ENCODE measurements at places on chromosomes 2 and 18. TPM values are rescaled to one million over a fixed set of nuclear protein-coding genes. Genes with fewer than 3 reads are reported as not detected.

GRCh38 chr2:133835821-133836619, 267.8 kb upstream of the NCKAP5 start:
- no peak for DNase-seq
- H3K27ac ChIP-seq = no peak overlapping the region
- no peak overlapping the region for H3K4me3 ChIP-seq
- no peaks in the 10 kb centered on the region for H3K4me1 ChIP-seq

- DNase-seq = no peak
- no peaks in the 10 kb centered on the region for H3K36me3 ChIP-seq
- no peaks in the 10 kb centered on the region for H3K27me3 ChIP-seq
- no peaks in the 10 kb centered on the region for H3K4me1 ChIP-seq
- no peak overlapping the region for H3K4me3 ChIP-seq
Observed at GRCh38 chr2:18378020-18378653, 182.3 kb downstream of the RDH14 start.

SETBP1 gene
- total RNA-seq = 100 TPM

GPR35 gene
- total RNA-seq = 1.3 TPM

DNA sequence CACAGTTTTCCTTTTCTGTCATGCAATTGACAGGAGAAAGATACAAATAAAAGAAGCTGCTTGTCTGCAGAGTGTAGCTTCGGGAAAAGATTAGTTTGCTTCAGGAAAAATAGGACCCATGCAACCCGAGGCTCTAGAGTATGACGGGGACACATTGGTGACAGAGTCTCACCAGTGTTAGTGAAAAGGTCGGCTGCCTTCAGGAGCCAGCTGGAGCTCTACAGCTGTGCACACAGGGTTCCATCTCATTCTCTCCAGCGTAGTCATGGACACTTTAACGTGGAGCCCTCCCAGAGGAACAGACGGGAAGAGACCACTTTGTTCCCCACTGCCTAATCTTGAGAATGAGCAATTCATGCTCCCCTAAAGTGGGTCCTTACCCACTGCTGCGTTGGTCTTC, 42.9 kb downstream of the FECH start:
- no peak for DNase-seq
- no peak overlapping the region for H3K4me3 ChIP-seq
- no peaks in the 10 kb centered on the region for H3K4me1 ChIP-seq
- H3K27me3 ChIP-seq = no peaks in the 10 kb centered on the region
- no peaks in the 10 kb centered on the region for H3K36me3 ChIP-seq

TTC21B gene
- total RNA-seq = 24.8 TPM

ICOS gene
- total RNA-seq = not detected

HOXD12 gene
- not detected for total RNA-seq

DNA sequence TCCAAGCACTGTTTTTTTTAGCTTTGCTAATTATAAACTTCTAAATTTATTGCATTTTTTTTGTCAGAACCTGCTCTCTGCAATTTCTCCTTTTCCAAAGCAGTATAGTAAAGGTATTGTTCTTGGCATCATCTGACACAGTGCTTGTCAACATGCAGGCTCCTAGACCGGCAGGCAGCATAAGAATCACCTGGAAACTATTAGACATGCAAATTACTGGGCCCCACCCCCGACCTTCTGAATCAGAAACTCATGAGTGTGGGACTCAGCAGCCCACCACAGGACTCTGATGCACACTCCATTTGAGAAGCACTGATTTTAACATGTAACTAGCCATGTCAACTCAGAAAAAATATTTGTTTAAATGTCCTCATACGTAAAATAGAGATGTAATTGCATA, 551.1 kb upstream of the CELF4 start:
- DNase-seq = no peak
- no peaks in the 10 kb centered on the region for H3K4me1 ChIP-seq
- H3K36me3 ChIP-seq = no peaks in the 10 kb centered on the region
- H3K27ac ChIP-seq = no peak overlapping the region
- H3K27me3 ChIP-seq = no peaks in the 10 kb centered on the region
- H3K4me3 ChIP-seq = no peak overlapping the region

DNA sequence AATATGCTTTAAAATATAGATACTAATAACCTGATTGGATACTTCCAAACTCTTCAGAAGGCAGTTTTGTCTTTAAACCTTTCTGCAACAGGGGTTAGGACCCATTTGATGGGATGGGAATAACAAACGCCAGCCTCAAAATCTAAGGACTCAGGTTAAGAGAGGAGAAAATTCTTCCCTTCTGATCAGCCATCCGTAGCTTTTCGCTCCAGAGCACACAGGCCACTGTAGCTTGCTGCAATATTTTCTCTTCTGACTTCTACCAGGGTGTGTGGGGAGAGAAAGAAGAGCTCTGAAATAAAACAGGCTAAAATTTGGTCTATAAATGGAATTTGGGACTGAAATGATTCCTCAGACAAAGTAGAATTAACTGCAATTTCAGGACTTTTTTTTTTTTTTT, 95.1 kb downstream of the ALPK2 start:
- H3K4me3 ChIP-seq = no peak overlapping the region
- DNase-seq = no peak
- no peaks in the 10 kb centered on the region for H3K27me3 ChIP-seq
- no peaks in the 10 kb centered on the region for H3K4me1 ChIP-seq
- H3K27ac ChIP-seq = no peak overlapping the region
- H3K36me3 ChIP-seq = no peaks in the 10 kb centered on the region

B3GNT7 gene
- 5.0 TPM for total RNA-seq

DNA sequence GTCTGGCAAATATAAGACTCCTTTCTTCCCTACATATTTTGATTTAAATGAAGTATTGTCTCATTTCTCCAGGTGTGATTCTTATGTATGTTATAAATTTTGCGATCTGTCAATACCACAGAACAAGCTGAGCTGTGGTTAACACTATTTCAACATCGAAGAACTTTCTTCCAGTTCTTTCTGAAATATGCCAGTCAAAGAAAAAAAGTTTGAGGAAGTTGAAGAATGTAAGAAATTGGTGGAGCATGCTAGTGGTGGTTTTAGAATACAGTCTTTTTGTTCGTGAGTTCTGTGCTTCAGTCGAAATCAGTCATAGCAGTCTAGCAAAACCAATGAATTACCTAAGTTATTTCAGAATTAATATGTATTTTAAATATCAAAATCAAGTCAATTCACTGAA, 8.6 kb upstream of the COBLL1 start:
- H3K27me3 ChIP-seq = no peaks in the 10 kb centered on the region
- H3K4me3 ChIP-seq = no peak overlapping the region
- DNase-seq = no peak
- no peaks in the 10 kb centered on the region for H3K4me1 ChIP-seq
- H3K36me3 ChIP-seq = no peaks in the 10 kb centered on the region

DNA sequence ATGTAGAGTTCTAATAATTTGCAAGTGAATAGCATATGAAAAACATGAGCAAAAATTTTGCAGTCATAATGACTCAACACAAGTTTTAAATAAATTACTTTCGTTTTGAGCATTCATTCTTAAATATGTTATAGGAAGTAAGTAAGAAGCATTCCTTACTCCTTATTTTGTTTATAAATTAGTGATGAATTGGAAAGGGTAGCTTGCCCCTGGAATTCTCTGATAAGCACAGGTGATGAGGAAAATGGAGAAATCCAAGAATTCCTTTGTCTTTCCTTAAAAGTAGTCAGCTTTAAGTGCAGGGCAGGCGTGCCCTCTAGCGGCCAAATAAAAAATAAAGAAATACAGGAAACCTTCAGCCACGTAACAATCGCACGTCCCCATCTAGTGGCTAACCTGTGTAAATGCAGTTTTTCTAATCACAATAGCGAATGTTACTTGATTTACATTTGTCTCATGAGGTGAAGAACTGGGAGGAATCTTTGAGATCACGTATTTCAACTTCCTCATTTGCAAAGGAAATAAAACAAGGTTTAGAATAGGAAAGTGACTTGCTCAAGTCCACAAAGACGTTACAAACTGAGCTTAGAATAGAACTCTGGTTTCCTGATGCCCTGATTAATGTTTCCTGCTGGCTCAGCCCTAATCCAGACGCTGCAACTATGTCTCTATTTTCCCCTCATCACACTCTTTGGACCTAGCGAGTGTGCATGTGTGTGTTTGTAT, 47.2 kb upstream of the ZNG1B start:
- DNase-seq = no peak
- peak overlapping the region; percentile 0 for H3K4me3 ChIP-seq
- H3K4me1 ChIP-seq = no peaks in the 10 kb centered on the region
- H3K27me3 ChIP-seq = no peaks in the 10 kb centered on the region
- no peak overlapping the region for H3K27ac ChIP-seq

DNA sequence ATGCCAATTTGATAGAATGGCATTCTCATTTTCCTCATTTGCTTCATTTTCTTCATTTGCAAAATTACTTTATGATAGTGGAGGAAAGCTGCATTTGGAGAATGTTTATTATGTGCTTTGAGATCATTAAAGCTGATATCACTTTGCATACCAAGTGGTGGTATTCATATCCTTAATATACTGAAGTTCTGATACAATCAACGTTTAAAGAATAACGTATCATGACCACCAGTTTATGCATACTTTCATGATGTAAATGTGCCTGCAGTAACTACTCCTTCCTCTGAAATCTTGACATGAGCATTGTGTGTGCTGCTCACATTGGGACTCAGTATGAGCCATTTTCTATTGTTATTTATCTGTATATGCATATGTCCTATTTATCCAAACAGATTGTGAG, 302.1 kb downstream of the ARHGAP15 start:
- H3K4me1 ChIP-seq = no peaks in the 10 kb centered on the region
- no peaks in the 10 kb centered on the region for H3K27me3 ChIP-seq
- H3K27ac ChIP-seq = no peak overlapping the region

DNA sequence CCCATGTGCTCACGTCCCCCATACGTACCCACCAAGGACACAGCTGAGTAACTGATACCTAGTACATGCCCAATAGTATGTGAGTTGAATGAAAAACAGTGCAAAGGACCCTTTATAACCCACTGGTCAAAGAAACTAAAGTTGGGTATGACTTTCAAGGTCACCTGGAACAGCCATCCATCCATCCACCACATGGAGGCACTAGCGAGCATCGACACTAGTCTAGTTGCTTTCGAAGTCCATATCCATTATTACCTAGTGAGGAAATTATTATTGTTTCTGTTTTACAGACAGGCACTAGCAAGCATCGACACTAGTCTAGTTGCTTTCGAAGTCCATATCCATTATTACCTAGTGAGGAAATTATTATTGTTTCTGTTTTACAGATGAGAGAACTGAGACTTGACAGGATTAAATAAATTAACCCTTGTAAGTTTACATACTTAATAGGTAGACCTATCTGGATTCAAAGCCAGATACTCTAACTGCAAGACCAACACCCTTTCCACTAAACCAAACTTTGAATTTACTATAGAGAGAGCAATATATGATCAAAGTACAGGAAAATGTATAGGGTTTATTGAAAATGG, 233.7 kb downstream of the METTL4 start:
- no peak for DNase-seq
- H3K4me1 ChIP-seq = no peaks in the 10 kb centered on the region
- H3K36me3 ChIP-seq = no peaks in the 10 kb centered on the region
- H3K27ac ChIP-seq = no peak overlapping the region

SERPINB2 gene
- total RNA-seq = 0.33 TPM

TRIM43 gene
- total RNA-seq = not detected

DNA sequence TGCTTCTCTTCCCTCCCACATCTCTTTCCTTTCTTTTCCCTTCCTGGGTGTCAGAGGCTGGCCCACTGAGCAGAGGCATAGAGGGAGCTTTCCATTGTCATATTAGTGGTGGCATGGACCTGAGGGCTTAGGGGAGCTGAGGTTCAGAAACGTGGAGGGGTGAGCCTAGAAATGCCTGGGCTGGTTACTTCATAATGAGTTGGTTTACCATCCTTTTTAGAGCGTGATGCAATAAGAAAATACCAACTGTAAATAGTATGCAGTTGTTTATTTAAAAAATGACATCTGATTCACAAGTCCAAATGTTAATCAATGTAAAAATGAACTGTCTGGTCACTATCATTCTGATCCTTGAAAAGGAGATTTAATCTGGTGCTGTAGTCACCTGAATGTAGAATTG, 46.3 kb downstream of the MYO1B start:
- H3K27me3 ChIP-seq = no peaks in the 10 kb centered on the region
- H3K4me1 ChIP-seq = no peaks in the 10 kb centered on the region
- H3K36me3 ChIP-seq = no peaks in the 10 kb centered on the region
- DNase-seq = no peak

GRCh38 chr2:149330127-149331022, at the start of gene LYPD6:
Gene LYPD6 (plus strand): TSS chr2:149330587. CDS start chr2:149437709, 107,122 bp downstream.
- H3K27ac ChIP-seq = peak within 1 kb of the TSS; percentile 28
- H3K4me1 ChIP-seq = peaks cover 14% of the 10 kb centered on the region
- peaks cover 7% of the 10 kb centered on the region for H3K27me3 ChIP-seq
- peak within 1 kb of the TSS; percentile 44 for H3K4me3 ChIP-seq
- DNase-seq = peak; percentile 82
- H3K36me3 ChIP-seq = no peaks in the 10 kb centered on the region

DNA sequence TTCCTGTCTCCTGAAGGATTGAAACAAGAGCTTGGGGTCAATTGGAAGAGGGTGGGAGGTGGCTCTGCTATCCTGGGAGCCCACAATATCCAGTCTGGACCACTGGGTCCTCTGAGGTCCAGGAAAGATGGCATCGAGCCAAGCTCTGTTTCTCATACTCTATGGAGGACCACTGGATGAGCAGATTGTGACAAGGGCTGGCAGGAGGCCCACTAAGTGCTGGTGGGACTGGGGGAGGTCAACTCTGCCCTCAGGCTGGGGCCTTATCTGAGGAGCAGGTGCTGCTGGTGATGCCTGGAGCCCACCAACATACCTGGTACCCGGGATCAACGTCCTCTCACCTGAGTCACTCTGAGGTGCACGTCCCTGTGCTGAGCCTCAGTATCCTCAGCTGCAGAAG, 142.4 kb downstream of the NDUFA10 start:
- H3K27me3 ChIP-seq = no peaks in the 10 kb centered on the region
- DNase-seq = no peak
- no peak overlapping the region for H3K4me3 ChIP-seq
- H3K4me1 ChIP-seq = no peaks in the 10 kb centered on the region

- no peak overlapping the region for H3K4me3 ChIP-seq
- H3K4me1 ChIP-seq = no peaks in the 10 kb centered on the region
- H3K27me3 ChIP-seq = no peaks in the 10 kb centered on the region
- no peak overlapping the region for H3K27ac ChIP-seq
- H3K36me3 ChIP-seq = no peaks in the 10 kb centered on the region
Observed at GRCh38 chr2:201244829-201245228, 15.5 kb upstream of the CASP8 start.

DNA sequence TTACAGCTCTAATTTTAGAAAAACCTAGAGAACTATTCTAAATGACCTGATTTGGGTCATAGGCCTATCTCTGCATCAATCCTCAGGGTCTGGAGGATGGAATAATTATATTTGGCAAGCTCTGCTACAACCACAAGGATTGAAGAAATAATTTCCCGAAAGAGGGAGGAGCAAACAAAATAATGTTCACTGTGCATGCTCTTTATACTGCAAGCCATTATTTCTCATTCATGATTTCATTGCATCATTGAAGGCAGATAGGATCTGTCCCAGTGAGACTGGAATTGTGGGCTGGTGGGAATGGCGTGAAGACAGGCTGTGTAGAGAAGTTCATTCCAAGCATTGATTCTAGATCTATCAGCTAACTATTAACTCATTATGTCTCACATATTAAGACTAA, 12.7 kb upstream of the MAPRE2 start:
- no peaks in the 10 kb centered on the region for H3K27me3 ChIP-seq
- peak overlapping the region; percentile 46 for H3K27ac ChIP-seq
- peaks cover 37% of the 10 kb centered on the region for H3K4me1 ChIP-seq
- no peak overlapping the region for H3K4me3 ChIP-seq

Data from sigmoid colon (tissue), 7 donors.